ENCODE measurements at places on chromosomes 7 and 10.

GRCh38 chr10:125627646-125628045, 55.3 kb downstream of the TEX36 start:
- DNase-seq = no peak

GRCh38 chr7:50649259-50649885, 84.2 kb upstream of the DDC start:
- DNase-seq = no peak

- no peak for DNase-seq
Observed at GRCh38 chr7:88155756-88156155, 64.1 kb downstream of the SRI start.

- no peak for DNase-seq
Observed at GRCh38 chr10:5603848-5604170, 62.6 kb downstream of the ASB13 start.

DNA sequence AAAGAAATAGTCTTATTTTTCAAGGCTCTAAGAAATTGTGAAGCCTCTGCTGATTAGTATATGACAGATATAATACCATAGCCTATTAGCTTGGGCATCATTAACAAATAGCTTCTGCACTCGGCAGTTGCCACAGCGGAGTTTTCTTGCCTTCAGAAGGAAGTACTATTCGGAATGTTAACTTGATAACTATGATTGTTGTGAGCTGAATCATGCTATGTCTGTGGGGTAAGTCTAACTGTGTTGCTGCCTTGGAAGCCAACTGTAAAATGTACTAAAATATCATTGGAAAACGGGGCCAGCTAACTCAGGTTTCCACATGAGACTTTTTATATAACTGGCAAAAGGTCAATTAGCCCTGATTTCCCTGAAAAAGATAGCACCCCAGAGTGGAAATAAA, 93.2 kb downstream of the TWIST1 start:
- no peak for DNase-seq

DNA sequence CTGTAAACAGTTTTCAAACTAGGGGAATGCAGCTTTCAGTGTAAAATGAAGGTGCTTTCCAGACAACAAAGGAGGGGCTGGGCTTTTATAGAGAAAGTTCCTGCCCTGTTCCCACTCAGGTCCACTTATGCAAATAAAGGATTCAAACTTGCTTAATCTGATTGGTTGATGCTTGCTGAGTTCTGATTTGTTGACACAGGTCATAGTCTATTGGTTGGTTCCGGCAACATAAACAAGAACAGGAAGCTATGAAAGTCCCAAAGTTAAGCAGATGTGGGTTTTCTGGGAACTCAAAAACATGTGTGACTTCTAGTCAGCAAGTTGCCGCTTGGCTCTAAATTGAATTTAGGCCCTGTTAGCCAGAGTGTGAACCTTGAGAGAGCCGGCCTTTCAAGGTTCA, 194.2 kb upstream of the SVIL start:
- DNase-seq = no peak

- DNase-seq = no peak
Observed at GRCh38 chr10:79946271-79947082, 2.4 kb downstream of the SFTPD start.

DNA sequence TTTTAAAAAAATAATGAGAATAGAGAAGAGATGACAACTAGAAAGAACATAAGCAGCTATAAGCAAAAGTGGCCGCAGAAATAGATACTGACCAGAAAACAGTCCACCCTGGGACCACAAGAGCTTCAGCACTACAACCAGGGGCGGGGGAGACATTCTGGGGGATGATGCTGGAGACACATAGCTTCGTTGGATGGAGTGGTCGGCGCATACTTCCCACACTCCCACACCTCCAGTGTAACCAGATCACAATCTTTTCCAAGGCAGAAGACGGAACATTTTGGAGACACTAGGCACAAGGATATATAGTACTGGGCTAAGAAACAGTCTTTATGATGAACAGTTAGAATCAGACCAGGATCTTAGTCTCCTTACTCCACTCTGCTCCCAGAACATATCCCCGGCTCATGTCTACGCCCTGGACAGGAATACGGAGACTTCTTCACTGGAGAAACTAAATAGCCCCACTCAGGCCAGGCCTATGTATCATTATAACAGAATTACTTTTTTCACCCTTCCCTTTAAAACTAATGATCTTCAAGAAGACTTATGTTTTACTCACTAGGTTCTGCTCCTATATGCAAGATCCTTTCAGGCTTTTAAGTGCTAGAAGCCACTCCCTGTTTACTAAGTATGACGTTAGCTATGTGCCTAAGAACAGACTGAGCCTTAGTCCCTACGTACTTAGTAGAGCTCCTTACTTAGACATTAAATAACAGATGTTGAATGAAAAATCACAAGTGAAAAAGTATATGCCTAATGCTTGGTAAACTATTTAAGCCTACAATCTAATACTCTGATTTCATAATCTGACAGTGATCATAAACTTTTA, 169.6 kb downstream of the SRPK2 start:
- DNase-seq = no peak

DNA sequence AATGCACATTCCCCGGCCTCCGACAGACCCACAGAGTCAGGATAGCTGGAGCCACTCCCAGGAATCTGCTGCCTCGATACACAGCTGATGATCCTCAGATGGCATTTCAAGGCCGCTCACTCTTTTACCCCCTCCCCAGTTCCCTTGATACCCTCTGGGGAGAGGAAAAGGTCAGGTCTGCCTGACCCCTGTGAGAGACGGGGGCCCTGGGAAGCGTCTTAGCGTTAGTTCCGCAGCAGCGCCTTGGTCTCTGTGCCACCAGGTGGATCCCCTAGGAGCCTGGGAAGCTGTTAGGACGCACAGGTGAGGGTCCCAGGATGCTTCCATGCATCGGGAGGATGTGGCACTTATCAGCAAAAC, 420.5 kb upstream of the FOXK1 start:
- no peak for DNase-seq

DNA sequence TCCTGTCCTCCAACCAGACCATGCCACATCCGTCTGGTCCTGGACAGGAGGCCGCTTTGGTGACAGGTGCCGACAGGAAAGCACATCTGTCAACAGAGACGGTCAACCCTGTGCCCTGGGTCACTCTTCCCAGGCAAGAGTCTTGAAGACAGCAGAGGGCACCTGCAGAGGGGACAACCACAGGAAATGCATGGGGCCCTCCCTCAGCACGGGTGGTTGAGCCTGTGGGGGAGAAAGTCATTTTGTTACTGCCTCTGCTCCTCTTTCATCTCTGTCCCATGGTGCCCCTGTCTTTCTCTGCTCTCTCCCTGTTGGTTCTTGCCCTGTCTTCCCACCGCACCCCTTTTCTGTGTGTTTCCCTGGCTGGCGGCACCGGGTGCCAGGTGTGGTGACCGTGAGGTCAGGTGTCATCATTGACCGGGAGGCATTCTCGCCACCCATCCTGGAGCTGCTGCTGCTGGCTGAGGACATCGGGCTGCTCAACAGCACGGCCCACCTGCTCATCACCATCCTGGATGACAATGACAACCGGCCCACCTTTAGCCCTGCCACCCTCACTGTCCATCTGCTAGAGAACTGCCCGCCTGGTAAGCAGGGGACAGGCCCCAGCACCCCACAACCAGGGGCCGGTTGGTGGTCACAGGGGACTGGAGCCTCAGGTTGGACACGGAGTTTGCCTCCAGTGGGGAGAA, 17.6 kb upstream of the VSIR start:
- DNase-seq = no peak

- DNase-seq = no peak
Observed at GRCh38 chr10:3919709-3920308, 134.8 kb upstream of the KLF6 start.

DNA sequence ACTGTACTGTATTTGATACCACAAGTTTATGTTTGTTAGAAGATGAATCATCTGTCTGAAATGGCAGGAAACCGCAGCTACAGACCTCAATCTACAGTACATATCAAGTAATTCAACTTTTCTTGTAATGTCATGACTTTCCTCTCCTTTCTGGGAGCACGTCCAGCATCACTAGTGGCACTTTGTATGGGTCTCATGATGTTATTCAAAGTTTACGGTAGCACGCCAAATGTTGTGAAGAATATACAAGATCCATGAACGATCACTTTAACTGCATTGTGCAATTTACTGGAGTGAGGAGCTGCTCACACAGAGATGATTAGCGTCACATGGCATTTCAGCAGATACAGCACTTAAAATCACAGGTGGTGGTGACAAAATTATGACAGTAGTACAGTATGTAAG, 257.8 kb upstream of the GNAI1 start:
- no peak for DNase-seq

- no peak for DNase-seq
Observed at GRCh38 chr10:4121502-4122380, 336.7 kb upstream of the KLF6 start.

GRCh38 chr7:150313870-150314269, 9.3 kb upstream of the LRRC61 start:
- no peak for DNase-seq

- no peak for DNase-seq
Observed at GRCh38 chr7:22983257-22983855, 30.6 kb downstream of the HYCC1 start.

- no peak for DNase-seq
Observed at GRCh38 chr10:14698111-14698828, 76.4 kb downstream of the FAM107B start.

GRCh38 chr7:27302590-27302989, 60.0 kb downstream of the EVX1 start:
- DNase-seq = no peak

GRCh38 chr7:11742496-11742895, 89.5 kb downstream of the THSD7A start:
- no peak for DNase-seq

DNA sequence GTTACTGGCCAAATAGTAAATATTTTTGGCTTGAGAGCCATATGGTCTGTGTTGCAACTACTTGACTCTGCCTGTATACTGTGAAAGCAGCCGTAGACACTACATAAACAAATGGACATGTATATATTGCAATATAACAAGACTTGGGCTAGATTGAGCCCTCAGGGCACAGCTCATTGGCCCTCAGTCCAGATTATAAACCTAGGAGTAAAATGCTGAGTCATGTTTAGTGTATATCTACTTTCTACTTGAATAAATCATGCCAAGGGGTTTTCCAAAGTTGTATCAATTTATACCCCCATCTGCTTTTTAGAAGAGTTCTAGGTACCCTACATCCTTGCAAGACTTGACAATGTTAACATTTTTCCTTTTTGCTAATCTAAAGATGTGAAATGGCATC, 27.4 kb upstream of the POU6F2 start:
- no peak for DNase-seq

DNA sequence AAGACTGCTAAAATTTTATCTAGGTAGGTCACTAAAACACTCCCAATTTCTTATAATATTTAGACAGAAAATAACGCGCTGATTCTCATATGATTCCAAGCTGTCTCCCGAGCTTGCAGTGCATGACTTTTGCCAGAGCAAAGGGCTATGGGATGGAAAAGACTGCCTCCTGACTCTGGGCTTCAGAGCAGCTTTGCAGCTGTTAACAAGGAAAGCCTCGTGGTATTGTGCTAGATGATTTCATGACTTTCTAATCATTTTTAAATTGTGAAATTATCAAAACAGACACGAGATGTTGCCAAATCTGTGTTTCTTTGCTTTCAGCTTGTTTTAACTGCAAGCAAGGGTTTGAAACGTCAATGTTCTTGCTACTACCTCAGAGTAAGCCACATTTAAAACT, 238.3 kb downstream of the AGMO start:
- no peak for DNase-seq

DNA sequence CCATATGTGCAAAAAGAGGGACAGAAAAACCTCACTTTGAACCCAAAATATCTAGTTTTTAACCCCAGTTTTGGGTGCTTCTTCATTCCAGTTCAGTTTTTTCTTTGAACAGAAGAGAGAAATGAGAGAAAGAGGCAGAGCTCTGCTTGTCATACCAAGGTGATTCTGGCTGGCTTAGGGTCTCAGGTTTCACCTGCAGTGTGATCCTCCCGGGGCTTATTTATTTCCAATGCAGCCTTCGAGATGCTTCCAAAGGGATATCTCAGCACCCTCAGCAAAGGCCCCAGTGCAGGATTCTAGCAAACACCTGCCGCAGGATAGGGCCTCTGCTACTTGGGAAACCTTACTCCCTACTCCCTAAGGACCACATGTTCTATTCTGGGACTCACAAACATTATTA, 131.3 kb downstream of the WDR11 start:
- no peak for DNase-seq

DNA sequence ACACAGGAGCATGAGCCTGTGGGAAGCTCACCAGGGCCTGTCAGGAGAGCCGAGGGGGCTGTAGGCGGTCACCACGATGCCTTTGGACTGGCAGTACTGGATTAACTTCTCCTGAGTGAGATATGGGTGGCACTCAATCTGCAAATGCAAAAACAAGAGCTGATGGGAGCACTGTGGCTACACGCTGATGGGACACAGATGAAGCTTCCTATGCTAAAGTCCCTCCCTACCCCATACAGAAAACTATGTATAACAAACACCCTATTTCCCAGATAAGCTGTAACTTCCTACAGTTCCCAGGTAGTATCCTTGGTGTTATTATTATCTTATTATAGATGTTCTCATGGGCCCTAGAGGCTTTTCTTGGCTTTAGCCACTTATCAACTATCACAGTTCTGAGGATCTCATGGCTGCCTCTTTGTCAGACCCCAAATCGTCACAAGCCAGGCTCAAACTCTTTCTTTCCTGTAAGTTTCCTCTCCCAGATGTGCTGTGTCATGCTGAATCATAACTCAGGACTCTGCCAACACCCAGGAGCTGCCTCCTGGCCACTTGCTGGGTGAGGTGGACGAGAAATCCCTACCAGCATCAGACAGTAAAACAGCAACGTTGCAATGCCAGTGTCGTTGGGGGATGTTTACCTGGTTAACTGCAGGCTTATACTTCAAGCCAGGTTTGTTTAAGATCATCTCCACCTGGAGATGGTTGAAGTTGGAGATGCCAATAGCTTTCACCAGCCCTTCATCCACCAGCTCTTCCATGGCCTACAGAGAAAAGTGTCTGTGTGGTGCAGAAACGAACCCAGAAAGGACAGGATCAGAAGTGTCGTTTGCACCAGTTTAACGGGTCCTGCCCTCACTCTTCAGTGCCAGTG, 10.3 kb downstream of the AKR1B1 start:
- DNase-seq = no peak

GRCh38 chr7:55191926-55192692, 173.0 kb upstream of the LANCL2 start:
- no peak for DNase-seq

- DNase-seq = no peak
Observed at GRCh38 chr7:105493196-105493922, 28.7 kb downstream of the PUS7 start.

GRCh38 chr7:22339725-22340390, 17.1 kb downstream of the RAPGEF5 start:
- DNase-seq = no peak

Measured in activated T-cell treated with anti-CD3 and anti-CD28 coated beads for 4 hours (primary cell).